ENCODE measurements at places on chromosomes 7 and 10.
A peak's percentile ranks its signal among the peaks of the same experiment; 100 is the strongest.

DNA sequence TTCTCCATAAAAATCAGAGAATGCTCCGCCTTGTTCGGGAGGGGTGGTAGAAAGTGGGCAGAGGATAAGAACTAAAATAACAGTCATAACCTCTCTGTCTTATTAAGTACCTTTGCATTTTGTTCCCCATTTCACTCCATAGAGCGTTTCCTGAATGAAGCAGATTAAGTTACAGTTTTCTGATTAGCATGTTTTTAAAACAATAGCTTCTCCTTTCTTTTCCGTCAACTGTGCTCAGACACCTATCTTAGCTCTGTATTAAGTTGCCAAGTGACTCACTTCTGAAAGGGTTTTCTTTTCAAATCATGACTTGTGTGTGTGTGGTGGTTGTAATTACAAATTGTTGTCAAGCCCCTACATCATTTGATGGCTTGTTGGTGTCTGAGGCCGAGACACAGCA, 1.4 kb downstream of the HABP2 start:
- DNase-seq = no peak

DNA sequence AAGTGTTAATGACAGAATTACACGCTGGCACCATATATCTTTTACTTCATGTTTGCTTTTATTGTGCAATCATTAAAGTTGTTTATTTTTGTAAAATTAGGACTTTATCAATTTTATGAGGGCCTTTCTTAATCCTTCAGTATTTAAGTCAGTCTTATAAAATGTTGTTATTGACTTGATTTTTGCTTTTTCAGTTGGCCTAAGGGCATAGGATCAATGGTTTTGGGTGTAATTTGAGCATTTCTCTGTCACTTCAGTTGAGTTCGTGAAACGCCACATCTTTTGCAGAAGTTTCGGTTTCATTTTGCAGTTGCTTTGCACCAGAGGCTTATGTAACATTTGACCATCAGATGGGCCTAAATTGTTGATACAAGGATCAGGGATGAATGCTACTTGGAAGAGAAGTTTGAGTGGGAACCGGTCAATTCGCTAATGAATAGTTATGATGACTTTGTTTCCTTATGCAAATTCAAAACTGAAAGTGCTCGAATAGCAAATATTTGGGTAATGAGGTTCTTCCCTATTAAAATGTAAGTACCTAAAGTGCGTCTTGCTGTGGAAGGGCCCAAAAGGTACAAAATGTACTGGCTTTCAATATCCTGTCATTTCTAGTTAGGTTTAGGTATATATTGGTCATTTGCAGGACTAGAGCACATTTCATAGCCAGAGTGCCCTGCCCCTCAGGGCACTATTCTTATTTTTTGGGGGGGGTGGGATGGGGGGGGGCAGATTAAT, 340.9 kb downstream of the LRMDA start:
- peak; percentile 18 for DNase-seq

DNA sequence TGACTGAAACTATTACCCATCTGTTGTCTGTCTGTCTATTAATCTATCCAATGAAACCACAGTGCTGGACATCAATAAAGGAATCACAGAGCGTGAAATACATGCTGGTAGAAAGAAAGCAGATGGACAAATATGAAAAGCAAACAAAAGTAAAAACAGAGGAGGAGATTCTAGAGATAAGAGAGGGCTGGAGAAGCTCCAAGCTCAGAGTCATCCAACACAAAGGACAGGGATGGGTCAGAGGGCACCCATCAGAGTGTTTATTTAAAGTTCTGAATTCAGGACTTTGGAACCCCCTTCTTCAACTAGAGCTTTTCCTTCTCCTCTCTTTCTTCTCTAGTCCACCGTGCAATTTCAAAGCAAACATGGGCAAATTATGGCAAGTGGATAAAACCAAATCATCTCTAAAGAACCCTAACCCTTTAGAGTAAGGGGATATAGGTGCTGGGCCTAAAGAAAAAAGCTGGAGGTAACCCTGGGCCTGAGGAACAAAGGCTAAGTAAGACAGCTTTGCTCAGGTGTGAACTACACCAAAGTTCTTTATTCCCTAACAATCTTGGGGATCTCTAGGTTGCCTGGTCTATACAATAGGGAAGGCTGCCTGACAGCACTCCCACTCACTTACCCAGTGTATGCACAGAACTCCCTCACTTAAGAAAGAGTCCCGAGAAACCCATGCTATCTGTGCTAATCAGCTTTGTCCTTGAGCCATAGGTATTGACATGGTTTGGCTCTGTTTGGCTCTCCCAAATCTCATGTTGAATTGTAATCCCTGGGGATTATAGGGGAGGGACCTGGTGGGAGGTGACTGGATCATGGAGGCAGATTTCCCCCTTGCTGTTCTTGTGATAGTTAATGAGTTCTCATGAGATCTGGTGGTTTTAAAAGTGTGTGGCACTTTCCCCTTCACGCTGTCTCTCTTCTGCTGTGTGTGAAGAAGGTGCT, 97.0 kb downstream of the BAMBI start:
- no peak for DNase-seq

DNA sequence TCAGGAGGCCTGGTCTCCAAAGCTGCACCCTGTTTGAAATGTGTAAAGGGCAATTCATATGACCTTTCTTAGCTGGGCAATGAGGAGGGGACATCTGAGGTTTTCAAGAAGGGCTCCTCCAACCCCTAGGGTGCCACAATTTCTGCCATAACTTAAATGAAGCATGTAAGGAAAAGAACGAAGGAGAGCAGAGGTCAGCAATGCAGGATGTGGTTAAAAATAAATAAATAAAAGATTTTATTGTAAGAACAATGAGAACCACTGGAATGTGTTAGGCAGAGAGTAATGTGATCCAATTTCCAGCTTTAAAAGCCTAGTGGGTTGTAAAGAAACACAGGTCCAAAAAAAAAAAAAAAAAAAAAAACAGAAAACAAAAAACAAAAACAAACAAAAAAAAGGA, 673.1 kb downstream of the TNS3 start:
- peak; percentile 71 for DNase-seq

DNA sequence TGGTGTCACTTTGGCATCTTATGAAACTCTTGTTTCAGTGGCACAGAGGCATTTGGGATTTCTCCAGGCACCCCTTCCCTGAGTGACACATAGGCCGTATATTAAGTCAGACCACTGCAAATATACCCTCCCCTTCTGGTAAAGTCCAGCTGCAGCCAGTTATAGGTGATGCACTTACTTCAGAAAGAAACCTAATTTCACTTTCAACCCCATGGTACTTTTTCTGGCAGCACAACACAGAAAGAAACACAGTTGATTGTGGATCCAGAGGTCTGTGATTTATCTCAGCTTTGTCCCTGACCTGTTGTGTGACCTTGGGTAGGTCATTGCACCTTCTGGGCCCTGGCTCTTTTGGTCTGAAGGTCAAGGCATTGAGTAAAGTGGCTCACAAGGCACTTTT, 173.2 kb downstream of the BUB3 start:
- no peak for DNase-seq

DNA sequence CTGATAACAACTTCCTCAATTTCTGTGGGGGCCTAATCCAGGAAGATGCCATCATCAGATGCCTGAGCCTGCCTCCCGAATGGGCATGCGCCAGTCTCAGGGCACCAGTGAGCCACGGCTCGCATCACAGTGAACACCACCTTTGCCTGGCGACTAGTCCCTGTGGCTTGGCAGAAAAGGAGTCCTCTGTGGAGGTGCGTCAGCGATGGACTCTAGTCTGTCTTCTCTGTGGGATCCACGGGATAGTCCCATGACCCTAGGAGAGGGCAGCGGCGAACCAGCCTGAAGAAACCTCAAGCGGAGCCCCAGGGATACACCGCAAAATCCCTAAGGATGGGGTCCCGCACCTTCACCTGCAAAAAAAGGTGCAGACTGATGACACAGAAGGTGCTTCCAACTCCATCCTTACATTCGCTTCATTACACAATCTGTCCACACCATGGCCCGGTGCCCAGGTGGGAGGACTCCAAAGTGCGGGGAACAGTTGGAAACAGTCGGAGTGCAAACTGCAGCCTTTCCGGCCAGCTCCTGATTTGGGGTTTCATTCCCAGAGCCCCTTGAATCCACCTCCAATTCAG, 35.1 kb upstream of the ZNF273 start:
- no peak for DNase-seq

DNA sequence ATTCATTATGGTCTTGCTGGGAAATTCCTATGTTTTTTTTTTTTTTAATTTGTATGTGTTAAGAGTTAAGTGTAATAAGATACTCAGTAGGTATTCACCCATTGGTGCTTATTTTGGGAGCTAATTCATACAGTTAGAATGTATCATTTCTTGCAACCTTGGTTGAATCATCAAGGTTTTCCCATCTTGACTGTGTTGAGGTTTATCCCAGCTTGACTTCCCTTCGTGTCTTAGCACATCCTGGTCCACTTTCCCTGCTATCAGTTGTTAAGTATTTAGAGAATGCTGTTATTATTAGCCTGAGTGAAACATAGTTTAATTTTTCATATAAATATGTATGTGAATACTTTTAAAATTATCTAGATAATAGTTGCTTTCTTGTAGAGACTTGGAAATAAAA, 20.8 kb downstream of the RALA start:
- DNase-seq = no peak

- DNase-seq = no peak
These were observed 17.8 kb upstream of the ZKSCAN1 start for GRCh38 chr7:99997545-99998137.

DNA sequence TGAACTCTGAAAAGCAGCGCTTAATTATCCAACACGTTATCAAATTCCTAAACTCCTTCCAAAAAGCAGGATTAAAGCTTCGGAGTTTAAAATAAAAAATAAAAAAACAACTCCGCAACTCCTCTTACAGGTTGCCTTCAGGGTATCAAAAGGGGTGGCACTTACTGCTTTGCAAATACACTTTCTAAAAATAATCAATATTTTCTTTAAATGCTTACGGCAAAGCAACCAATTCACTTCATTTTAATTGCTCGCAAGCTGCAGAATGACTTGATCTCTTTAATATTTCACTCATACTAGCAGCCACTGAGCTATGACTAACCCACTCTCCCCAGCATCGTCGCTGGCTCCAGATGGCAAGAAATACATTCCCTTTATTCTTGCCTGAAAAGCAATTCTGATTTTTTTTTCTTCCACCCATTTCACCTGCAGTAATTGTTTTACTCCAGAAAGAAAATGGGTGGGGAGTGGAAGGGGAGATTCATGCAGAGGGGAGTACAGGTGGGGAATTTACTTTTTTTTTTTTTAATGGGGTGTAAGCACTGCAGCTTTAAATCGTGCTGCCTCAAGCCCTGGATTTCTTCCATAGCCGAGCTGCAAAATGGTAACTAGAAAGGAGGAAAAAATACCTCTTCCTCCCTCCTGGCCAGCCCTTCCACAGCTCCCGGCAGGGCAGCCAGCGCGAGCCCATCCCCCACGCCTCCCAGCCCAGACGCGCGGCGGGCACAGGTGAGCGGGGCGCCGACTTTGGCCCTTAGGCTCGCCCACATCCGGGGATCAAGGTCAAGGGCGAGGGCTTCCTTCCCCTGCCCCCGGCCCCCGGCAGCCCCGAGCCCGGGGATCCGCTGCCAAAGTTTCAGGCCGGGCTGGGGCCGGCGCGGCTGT, 54.2 kb upstream of the FHIP2A start:
- DNase-seq = no peak

DNA sequence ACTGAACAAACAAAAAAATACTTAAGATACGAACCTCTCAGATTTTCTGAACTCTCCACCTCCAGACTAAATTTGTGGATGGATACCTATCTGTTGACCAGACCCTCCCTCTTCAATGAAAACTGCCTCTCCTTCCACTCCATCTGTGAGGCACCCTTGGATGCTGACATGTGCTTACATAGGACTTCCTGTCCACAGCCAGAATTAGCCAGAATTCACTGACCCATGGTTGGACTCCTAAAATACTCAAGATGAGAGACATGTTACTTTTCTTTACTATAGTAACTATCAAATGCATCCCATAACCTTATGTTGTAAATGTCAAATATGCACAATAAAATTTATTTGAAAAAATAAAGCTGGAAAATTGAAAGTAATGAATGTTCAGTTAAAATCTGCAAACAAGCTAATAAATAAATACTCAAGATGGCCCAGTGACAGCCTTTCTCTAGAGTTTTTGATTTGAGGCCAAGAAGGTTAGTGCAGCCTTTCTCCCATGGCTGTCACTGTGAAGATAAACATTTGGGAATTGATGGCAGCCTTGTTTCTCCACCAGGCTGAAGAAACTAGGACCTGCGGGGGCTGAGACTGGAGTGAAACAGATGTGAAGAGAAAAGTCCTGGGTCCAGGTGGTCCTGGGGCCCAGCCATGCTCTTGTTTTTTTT, 287.0 kb downstream of the ZEB1 start:
- no peak for DNase-seq

GRCh38 chr10:91924212-91925021, 847 bp downstream of the BTAF1 start:
- no peak for DNase-seq

- DNase-seq = peak; percentile 31
These were observed 177.6 kb upstream of the NAMPT start for GRCh38 chr7:106462365-106462859.

DNA sequence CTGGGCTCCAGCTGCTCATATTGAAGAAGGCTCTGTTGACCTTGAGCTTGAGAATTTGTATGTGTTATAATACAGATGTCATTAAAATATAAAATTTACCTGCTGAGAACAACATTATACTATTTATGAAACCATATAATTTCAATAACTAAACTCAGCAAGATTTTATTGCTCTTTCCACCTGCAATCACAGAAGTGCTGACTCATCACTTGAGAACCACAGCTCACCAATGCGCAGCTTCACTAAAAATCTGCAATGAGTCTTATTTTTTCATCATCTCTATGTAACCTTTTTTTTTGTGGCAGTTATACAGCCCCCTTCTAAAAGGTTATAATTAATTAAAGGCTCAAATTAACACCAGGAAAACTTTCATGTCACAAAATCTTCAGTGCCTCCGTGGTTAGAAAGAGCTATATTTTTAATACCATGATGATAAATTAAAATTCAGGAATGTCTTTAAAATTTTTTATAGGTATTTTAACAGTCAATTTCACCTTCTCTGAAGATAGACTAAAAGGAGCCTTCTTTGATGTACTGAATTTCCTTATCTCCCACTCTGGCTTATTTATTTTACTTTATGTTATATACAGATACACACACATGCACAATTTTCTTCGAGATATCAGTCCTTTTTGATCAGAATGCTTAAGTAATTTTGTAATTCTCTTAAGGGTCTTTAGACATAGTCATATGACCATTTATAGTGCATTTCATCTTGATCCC, 102.7 kb downstream of the EVX1 start:
- DNase-seq = no peak

DNA sequence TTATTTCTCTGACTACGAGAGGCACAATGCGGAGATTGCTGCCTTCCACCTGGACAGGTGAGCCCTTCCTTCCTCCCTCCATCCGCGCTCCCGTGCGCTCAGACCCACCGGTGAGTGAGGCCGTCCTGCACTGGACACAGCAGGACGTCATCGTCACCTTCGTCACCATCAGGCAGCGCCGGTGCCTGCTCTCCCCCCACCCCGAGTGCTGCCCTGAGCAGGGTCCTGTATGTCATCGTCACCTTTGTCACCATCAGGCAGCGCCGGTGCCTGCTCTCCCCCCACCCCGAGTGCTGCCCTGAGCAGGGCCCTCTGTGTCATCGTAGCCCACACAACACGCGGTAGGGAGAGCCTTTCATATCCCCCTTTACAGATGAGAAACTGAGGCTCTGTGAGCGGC, 43.5 kb upstream of the FOXL3 start:
- no peak for DNase-seq

- no peak for DNase-seq
These were observed 26.2 kb upstream of the REEP3 start for GRCh38 chr10:63494951-63495350.
